ENCODE measurements at places on chromosomes 4 and X.

- no peak for DNase-seq
Measured at GRCh38 chr4:182929296-182929695, 12.1 kb upstream of the DCTD start.

DNA sequence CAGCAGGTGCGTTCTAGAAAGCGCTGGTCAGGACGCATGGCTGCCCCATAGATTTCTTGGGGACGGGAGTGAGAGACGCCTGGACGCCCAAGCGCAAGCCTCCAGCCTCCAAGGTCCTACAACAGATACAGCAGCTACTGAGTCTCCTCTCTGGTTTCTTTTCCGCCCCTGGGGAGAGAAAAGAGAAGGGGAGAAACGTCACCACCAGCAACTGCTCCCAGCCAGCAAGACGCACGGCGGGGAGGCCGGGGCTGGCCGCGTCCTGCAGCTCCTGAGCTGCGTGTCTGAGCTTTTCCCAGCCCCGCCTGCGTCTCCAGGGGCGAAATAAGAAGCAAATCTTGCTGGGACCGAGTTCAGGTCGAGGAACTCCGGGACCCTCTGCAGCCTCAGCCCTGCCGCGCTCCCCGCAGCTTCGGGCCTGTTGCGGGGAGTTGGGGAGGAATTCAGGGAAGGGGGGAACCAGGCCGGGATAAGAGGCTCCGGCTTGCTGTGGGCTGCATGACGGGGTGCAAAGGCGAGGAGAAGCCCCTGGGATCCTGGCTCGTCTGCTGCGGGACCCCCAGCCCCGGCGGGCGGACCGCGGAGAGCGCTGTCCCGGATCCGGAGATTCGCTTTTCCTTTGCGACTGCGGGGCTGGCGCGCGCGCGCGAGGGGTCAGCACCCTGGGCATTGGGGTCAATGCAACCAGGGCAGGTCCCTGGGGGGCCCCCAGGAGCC is 6.8 kb upstream of the SHOX start:
- no peak for DNase-seq

DNA sequence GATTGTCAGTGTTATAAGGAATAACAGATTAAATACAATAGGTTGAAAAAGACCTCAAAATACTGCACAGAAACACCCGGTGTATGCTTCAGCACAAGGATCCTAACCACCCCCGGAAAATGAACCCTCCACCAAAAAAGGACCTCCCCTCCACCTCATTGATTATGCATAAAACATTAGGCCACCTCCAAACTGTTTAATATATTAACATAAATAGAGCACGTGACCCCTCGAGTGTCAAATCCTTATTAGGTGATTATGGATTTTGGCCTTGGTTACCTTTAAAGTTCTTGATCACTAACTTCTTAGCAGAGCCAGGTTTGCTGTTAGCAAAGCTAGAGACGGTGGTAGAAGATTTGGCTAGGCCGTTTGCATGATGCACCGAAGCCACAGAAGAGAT is 958 bp downstream of the CUL4B start:
- no peak for DNase-seq

GRCh38 chr4:73589887-73590801 is 30.1 kb downstream of the RASSF6 start:
- DNase-seq, result peak; percentile 76

DNA sequence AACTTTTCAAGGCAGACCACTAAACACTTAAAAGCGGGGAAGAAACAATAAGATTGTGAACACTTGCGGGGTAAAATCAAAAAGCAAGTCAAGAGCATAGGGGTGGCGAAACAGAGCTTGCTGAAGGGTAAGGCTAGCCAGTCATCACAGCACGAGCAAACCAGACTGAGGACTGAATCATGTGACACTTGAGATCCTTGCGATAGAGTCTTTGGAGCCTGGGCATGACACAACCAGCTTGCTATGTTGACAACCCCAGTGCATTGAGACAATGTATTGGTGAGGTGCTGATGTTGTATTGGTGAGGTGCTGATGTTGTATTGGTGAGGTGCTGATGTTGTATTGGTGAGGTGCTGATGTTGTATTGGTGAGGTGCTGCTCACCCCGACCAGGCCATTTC is 72.3 kb downstream of the SLIT2 start:
- no peak for DNase-seq

DNA sequence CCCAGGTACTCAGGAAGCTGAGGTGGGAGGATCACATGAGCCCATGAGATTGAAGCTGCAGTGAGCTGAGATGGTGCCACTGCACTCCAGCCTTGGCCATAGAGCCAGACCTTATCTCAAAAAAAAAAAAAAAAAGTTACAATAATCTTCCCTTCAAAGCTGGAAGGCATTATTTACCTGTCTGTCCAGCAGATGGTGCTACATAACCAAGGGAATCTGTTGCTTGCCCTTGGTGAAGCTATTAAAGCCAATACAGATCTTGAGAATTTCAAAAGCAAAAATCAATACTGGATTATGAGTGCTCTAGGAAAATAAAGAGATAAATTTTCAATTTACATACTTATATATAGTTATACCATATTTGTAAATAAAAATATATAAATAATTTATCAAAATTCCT is 25.9 kb downstream of the PKD2 start:
- no peak for DNase-seq

- no peak for DNase-seq
Measured at GRCh38 chr4:36081185-36081584, 163.1 kb downstream of the ARAP2 start.

GRCh38 chrX:23855569-23855968 is 52.2 kb downstream of the APOO start:
- no peak for DNase-seq

DNA sequence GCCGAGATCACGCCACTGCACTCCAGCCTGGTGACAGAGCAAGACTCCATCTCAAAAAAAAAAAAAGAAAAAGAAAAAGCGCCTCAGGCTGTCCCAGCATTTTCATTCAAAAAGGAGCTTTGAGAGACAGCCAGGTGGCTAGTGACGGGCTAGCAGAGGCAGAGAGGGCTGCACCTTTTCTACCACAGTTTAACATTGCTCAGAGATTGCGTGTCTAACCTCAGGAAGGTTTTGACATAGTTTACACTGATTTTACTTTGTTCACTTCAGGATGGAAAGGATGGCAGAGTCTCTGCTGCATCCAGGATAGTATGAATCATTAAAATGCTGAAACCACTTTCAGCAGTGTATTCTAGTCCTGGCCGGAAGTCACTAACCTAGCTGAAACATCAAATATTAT is 28.1 kb downstream of the ZFP42 start:
- DNase-seq, result no peak

- DNase-seq, result no peak
Measured at GRCh38 chrX:50483283-50483682, 12.7 kb upstream of the DGKK start.

- DNase-seq, result no peak
Measured at GRCh38 chr4:79852305-79852730, 220.7 kb downstream of the ANTXR2 start.

GRCh38 chr4:174358410-174358809 is 74.7 kb downstream of the CEP44 start:
- no peak for DNase-seq

GRCh38 chr4:15657366-15657765 is 2.2 kb upstream of the FBXL5 start:
- no peak for DNase-seq

DNA sequence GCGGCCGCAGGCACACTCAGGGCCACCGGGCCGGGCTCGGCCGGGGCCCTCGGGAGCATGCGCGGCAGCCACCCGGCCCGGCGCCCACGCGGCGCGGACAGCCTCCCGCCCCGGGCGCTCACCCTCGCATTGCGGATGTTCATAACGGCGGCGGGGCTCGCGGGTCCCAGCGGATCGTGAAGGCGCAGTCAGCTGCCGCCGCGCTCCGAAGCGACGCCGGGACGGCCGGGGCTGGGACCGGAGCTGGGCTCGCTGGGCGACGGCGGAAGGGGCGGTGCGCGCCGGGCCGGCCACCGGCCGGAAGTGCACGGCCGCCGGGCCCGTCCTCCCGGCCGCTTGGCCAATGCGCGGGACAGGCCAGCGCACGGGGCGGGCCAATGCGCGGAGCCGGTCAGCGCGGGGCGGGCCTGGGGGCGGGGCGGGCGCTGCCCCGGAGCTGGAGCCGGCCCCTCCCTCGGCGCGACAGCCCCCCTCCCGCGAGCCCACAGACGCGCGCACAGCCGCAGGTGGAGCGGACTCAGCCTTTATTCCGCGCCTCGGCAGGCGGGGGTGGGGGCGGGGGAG is at the start of gene NAA10:
NAA10 (minus strand) TSS at position 276 of the 564 bp plus-strand sequence; CDS start at position 143, 133 bp downstream.
- DNase-seq, result no peak

GRCh38 chr4:182264139-182264752 is 21.0 kb downstream of the TENM3 start:
- DNase-seq, result no peak

DNA sequence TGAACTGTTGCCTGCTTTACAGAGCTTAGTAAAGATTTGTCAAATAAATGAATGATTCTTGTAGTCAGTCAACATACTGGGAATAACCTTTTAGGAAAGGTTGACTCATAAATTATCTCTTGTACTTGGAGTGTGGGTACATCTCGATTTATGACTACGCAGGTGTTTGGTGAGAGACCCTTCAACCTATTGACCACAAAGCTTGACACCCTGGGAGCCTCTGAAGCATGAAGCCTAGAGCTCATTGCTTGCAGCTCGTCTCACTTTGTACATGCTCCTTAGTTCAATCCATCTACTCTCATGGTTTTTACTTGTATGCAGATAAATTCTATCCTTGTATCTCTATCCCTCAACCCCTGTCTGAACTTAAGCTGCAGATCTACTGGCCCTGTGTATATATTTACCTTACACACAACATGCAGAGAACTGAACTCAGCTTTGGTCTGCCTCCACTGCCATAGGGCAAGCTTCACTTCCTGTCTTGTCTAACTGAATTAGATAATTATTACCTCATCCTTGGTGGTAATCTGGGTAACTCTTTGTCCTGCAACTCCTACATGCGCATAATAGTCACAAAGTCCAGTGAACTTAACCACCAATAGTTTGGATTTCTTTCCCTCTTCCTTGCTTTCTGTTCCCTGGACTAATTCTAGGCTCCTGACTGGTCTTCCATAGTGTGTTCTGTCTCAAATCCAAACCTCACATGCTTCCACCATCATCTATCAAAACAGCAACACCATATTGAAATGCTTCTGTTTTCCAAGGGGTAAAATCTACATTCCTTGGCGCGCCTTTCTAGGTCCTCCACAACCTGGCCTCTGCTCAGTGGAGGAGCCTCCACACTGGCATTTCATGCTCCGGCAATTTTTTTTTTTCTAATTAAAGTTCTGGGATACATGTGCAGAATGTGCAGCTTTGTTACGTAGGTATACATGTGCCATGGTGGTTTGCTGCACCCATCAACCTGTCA is 32.2 kb upstream of the FAT1 start:
- no peak for DNase-seq

- DNase-seq, result no peak
Measured at GRCh38 chr4:94959307-94959706, 201.6 kb downstream of the BMPR1B start.

GRCh38 chr4:186999686-187000085 is 276.0 kb upstream of the FAT1 start:
- no peak for DNase-seq

GRCh38 chr4:53121264-53121865 is 244.5 kb downstream of the SCFD2 start:
- DNase-seq, result no peak

DNA sequence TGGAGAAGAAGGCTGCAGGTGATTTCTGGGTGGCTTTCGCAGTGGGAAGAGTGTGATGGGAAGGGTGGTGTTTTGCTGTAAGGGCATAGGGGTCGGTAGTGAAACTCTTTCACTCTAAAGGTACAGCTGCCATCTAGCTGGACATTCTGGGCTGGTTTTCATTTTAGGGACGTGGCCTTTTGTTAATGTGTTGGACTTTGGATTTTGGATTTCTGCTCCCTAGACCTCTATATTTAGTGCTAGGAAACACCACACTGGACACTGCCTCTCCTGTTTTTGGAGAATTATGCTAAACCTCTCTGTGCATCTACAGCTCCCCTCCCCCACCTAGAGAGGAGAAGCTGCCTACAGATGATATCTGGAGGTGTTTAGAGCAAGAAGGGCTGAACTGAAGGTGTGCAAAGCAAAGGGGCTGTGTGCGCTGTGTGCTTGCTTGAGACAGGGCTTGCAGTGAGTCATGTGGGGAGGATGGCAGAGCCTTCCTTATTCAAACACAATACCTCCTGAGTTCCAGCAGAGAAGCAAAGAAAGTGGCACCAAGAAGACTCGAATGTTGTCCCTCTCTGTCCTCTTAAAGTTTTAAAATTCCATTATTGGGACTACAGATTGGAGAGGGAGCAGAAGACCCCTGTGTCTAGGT is 47.9 kb downstream of the STARD8 start:
- DNase-seq, result no peak

DNA sequence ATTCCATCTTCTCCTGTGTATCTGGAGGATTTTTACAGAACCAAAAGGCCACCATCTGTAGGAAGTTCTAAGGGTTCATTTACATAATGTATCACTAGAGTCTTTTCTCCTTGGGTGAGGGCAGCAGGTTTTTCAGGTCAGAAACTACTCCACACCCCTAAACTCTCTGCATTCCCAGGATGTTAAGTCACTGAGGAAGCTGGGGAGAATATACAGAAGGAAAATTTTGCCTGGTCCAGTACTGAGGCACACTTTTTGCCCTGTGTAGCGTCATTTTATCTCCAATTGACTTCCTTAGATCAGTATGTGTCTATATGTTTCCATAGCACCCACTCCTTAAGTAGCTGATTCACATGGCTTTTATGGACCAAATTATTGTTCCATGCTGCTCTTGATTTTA is 17.0 kb downstream of the XKRX start:
- DNase-seq, result no peak

Measured in NCI-H1417 treated with DMSO at 0.1 percent for 48 hours (cell line).